Stimulated activated CD4-positive, alpha-beta T cell treated with anti-CD3 and anti-CD28 coated beads, Interleukin-1b, Interleukin-23, amount 100 ng/mL, for 1 hour (primary cell): ENCODE measurements at places on chromosomes 7 and 10.

GRCh38 chr7:28862595-28863272, 95.4 kb downstream of the TRIL start:
- no peak for DNase-seq

- DNase-seq = no peak
Measured at GRCh38 chr7:42065942-42066341, 171.1 kb downstream of the GLI3 start.

DNA sequence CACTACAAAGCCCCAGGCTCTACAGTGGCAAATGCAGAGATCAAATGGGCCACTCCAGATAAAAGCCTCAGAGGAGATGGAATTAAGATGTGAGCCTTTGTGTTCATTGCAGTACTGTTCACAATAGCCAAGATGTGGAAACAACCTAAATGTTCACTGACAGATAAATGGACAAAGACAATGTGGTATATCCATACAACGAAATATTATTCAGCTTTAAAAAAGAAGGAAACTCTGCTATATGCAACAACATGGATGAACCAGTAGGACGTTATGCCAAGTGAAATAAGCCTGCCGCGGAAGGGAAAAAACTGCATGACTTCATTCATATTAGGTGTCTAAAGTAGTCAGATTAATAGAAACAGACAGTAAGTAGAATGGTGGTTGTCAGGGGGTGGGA, 170.5 kb upstream of the TBX20 start:
- DNase-seq = no peak

DNA sequence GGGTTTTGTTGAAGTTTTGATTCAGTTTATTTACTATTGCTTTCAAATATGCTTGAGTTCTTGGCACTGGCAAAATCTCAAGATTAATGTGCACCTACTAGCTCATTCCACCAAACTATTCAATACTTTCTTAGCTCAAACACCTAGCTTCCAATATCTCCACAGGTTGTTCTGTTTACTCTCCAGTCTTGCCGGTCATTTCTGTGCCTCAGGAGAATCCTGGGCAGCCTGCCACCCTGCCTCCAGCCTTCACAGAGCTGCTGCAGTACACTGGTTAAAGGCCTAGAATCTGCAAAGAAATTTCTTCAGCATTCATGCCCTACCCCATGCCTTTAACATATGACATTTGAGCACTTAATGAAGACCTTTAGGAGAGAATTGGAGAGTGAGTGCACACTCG, 4.0 kb upstream of the TMEM106B start:
- no peak for DNase-seq

GRCh38 chr10:103733045-103733419, 122.3 kb downstream of the SH3PXD2A start:
- DNase-seq = no peak

DNA sequence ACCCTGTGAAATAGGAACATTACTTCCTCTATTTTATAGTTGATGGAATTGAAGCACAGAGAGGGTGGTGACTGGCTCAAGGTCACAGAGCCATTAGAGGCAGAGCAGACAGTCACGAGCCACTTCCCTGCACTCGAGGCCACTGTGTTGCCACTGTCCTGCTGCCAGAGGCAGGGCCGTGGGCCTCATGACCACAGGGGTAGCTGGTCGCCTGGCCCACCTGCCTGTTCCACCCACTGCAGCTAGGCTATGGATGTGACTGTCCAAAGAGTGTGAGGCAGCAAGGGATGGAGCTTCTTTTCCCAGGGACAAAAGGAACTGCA, 38.2 kb downstream of the RPS24 start:
- no peak for DNase-seq

DNA sequence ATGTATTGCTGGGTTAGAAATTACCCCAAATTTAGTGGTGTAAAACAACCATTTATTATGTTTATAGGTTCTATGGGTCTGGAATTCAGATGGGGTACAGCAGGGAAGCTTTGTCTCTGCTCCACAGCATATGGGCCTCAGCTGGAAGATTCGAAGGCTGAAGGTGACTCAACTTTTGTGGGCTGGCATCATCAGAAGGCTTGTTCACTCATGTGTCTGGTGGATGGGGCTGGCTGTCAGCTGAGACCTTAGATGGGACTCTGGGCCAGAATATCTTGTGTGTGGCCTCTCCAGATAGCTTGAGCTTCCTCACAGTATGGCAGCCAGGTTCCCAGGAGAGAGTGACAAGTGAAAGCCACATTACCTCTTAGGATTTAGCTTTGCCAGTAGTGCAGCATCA, 45.9 kb downstream of the ZNF503 start:
- no peak for DNase-seq
